Activated CD4-positive, alpha-beta T cell treated with anti-CD3 and anti-CD28 coated beads, Interleukin-2, amount 10 ng/mL, durations not matched to agents 7 days and 5 days (primary cell): ENCODE measurements at places on chromosomes 4 and X. TPM values are rescaled to one million over a fixed set of nuclear protein-coding genes. Genes with fewer than 3 reads are reported as not detected.
A peak's percentile ranks its signal among the peaks of the same experiment; 100 is the strongest.

Gene HTR2C
- total RNA-seq, result not detected

Gene CXCL6
- total RNA-seq, result not detected

Gene FAT1
- total RNA-seq, result 0.27 TPM

Gene MAGEA10
- not detected for total RNA-seq

Gene C1QTNF7
- total RNA-seq, result not detected

Gene PAGE1
- total RNA-seq, result not detected

Gene IRS4
- not detected for total RNA-seq

Gene FAM156A
- total RNA-seq, result 23.5 TPM

- DNase-seq, result no peak
Observed at GRCh38 chrX:24515447-24515846, 50.4 kb downstream of the PDK3 start.

DNA sequence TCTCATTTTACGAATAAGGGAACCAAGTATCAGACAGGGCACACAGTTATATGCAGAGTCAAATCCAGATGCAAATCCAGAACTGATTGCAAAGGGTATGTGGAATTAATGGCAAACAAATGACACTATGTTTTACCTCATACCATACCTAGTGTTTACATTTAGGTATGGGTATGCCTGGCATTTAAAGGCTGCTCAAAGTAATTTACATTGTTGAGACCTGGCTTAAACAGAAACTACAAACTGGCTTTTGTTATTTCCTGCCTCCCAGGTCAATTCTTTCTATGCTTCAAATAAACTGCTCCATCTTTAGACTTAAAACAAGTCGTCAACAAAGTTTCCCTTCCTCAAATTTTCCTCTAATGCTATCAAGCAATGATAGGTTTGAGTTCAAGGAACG is 33.7 kb downstream of the ANKRD17 start:
- DNase-seq, result no peak

- DNase-seq, result no peak
Observed at GRCh38 chr4:123956204-123956603, 559.6 kb downstream of the SPRY1 start.

DNA sequence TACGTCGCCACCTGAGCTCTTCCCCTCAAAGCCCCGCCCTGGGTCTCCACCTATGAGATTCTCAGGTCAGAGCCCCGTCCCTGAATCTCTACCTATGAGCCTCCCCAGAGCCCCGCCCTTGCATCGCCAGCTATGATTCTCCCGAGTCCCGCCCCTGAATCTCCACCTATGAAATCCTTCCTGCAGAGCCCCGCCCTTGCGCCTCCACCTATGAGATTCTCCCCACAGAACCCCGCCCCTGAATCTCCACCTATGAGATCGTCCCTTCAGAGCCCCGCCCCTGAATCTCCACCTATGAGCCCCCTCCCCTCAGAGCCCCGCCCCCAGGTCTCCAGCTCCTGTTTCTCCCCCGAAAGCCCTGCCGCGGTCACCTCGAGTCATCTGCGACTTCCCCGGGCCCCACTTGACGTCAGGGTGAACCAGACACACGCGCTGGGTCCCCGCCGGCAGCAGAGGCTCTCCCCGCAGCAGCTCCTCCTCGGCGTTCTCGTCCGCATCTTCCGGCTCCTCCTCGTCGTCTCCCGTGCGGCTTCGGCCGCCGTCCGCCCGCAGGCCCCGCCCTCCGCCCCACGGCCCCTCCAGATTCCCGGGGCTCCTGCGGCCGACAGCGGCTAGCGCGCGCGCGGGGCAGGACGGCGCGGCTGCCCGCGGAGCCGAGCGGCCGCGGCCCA is 393 bp downstream of the GTPBP6 start:
- peak; percentile 99 for DNase-seq

GRCh38 chr4:55503169-55503568 is 43.5 kb downstream of the CLOCK start:
- no peak for DNase-seq

- DNase-seq, result no peak
Observed at GRCh38 chrX:5916945-5917344, 311.7 kb downstream of the NLGN4X start.

DNA sequence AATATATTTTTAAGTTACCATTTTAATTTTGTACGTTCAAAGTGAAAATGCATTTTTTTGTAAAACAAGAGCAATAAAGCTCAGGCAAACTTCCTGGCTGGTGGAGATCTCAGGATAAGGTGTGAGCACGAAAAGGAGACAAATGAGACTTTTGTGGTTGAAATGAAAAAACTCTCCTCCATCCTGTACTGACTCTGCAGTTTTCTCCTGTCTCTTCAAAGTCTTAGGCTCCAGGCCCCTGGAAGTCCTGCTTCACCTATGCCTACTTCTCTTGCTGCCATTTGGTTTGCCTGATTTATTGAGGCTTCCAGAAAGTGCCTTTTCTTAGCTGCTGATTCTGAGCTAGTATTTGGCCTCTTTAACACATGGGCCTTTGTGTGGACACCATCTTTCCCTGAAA is 77.7 kb downstream of the MAML3 start:
- DNase-seq, result no peak

GRCh38 chr4:136768925-136769275 is 763.4 kb downstream of the PCDH18 start:
- no peak for DNase-seq
